ENCODE measurements at places on chromosomes 5 and 9.

DNA sequence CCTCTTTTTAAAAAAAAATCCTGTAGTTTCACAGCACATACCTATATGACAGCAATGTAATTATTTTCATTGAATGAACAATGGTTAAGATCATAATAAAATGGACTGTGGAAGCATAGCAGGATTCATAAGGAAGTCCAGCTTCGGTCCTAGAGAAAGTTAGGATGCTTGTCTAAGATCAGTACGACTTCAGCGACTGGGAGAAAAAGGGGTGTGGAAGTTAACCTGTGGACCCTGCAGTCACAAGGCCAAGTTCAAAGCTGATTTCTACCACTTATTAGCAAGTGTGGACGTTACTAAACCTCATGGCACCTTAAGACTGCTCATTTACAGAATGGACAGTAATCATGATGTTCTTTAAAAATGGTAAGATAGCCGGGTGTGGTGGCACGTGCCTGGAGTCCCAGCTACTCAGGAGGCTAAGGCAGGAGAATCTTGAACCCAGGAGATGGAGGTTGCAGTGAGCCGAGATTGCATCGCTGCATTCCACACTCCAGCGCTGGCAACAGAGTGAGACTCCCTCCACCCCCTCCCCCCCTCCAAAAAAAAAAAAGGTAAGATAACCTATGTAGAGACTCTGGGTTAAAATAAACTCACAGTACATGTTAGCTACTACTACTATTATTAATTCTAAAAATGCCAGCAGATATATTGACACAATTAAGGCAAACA, 71.6 kb upstream of the PCA3 start:
- no peak for DNase-seq

GRCh38 chr5:91281401-91281800, 101.7 kb downstream of the ARRDC3 start:
- peak; percentile 69 for DNase-seq

- DNase-seq = no peak
These were observed 85.7 kb upstream of the RNF38 start for GRCh38 chr9:36485647-36486328.

- peak; percentile 47 for DNase-seq
These were observed 211.5 kb downstream of the GAPVD1 start for GRCh38 chr9:125472926-125473701.

DNA sequence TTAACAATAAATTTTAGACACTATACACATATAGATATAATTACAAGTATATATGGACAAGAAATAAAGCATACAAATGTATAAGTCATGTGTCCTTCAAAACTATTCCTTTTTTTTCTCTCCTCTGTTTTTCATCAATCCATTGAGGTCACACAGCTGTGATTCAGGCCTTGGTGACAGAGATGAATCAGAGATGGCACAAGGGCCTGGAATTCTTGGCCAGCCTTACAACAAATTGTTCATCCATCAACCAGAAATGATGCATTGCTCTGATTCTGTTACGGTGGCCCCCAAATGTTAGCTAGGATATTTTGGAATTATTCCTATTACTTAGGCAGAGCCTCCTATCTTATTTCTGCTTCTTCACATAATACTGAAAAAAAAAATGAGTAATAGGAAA, 108.7 kb upstream of the MPDZ start:
- DNase-seq = peak; percentile 63

GRCh38 chr9:91945277-91946085, 4.5 kb downstream of the ROR2 start:
- peak; percentile 46 for DNase-seq

GRCh38 chr9:126033318-126033717, 286.1 kb downstream of the PBX3 start:
- no peak for DNase-seq

DNA sequence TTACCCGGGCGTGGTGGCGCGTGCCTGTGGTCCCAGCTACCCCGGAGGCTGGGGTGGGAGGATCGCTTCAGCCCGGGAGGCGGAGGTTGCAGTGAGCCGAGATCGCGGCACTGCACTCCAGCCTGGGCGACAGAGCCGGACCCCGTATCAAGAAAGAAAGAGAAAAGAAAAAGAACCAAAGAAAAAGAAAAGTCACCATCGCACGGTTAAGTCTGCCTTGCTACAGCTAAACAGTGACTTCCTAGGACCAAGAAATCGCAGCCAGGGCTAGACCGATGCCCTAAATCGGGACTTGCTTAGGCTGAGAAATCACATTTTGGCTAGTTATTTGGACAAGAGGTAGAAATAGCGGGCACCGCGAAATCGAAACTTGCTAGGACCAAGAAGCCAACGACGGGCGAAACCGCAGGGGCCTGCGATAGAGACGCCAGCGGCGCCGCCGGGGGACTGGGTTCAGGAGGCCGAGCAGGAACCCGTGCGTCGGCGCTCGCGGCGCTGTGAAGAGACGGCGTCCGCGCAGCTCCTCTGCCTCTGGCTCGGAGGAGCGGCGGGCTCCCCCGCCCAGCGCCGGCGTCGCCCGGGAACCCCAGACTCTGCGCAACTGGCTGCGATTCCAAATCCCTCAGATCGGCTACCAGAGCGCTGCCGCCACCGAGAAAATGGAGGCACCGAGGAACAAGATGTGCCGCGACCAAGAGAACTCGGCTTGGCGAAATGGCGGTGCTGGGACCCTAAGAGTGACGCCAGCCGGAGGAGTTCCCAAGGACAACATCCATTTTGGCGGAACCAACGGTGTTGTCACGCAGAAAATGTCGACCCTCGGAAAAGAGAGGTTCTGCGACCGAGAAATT, 26.1 kb upstream of the ANXA2R start:
- peak; percentile 75 for DNase-seq

GRCh38 chr5:15719784-15720183, 219.8 kb downstream of the FBXL7 start:
- DNase-seq = no peak

- no peak for DNase-seq
These were observed 564 bp downstream of the SLC25A25 start for GRCh38 chr9:128068386-128069205.

GRCh38 chr5:9201011-9201410, 344.9 kb downstream of the SEMA5A start:
- DNase-seq = no peak

- DNase-seq = peak; percentile 97
These were observed 115.3 kb upstream of the BNC2 start for GRCh38 chr9:16985559-16986348.

GRCh38 chr9:36974731-36975130, 59.3 kb downstream of the PAX5 start:
- DNase-seq = no peak

GRCh38 chr5:53874409-53874808, 314.0 kb downstream of the NDUFS4 start:
- DNase-seq = peak; percentile 3

DNA sequence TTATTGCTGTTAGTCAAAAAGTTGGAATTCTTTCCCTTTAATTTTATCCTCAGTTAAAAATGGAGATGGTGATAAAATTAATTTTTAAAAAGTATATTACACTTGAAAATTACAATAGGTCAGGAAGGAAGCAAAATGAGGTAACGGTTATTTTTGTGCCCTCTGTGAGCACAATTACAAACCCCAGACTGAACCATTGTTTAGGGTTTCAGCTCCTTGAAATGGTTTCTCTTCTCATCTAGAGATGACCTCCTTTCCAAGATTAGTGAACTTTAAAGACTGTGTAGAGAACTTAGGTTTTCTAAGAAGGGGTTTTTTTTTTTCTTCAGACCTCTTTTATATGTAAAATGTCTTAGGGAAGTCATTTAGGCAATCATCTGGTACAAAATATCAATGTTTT, 126.2 kb upstream of the CHD1 start:
- DNase-seq = no peak

- DNase-seq = peak; percentile 86
These were observed 174.8 kb downstream of the SLF1 start for GRCh38 chr5:94793113-94793815.
